ENCODE measurements at places on chromosomes 2 and 18.

- DNase-seq: no peak
These were observed 2.4 kb upstream of the MALT1 start for GRCh38 chr18:58668897-58669296.

DNA sequence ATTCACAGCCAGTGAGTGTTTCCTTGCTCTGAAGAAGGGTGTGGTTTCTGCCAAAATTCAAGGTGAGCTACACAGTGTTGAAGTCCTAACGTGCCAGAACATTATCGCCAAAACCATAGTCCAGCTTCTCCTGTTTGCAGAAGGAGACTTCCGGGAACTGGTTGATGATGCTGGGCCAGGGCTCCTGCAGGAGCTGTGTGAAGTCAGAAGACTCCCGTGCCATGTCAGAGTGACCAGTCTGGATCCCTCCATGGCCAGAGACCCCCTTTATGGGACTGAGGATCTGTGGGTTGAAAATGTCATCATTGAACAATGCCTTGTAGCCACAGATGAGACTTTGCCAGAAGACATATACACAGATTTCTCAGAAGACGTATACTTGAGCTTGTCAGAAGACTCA is 96.0 kb upstream of the RAB12 start:
- no peak for DNase-seq

GRCh38 chr2:66541646-66542045 is 106.7 kb downstream of the MEIS1 start:
- DNase-seq: no peak

DNA sequence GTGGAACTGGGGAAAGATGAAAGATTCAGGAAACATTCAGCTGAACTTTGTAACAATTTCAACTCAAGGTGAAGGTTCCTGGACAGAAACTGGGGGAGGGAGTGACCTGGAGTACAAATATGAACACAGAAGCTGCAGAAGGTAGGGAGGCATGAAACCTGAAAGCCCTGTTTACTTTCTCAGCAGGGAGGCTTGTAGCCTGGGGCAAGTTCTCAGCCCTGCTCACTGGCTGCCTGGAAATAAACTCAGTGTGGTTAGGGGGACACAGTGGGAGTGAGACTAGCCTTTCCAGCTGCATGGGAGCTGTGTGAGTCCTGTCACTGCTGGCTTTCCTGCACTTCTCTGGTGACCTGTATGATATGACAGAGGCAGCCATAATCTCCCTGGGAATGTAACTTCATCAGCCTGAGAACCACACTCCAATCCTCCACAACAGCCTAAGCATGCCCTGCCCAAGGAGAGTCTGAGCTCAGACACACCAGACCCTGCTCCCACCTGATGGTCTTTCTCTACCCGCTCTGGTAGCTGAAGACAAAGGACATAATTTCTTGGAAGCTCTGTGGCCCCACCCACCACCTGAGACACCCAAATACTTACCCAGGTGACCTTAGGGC is 77.0 kb downstream of the ZSWIM2 start:
- no peak for DNase-seq

- DNase-seq: peak; percentile 71
These were observed at the start of gene IRS1 for GRCh38 chr2:226799211-226799975. Gene IRS1, minus strand, starts transcription at chr2:226799820. Its CDS starts 1,082 bp downstream, at chr2:226798738.

GRCh38 chr2:85238607-85239006 is 89.2 kb downstream of the TGOLN2 start:
- no peak for DNase-seq

GRCh38 chr2:158828378-158829164 is 33.5 kb downstream of the DAPL1 start:
- no peak for DNase-seq

DNA sequence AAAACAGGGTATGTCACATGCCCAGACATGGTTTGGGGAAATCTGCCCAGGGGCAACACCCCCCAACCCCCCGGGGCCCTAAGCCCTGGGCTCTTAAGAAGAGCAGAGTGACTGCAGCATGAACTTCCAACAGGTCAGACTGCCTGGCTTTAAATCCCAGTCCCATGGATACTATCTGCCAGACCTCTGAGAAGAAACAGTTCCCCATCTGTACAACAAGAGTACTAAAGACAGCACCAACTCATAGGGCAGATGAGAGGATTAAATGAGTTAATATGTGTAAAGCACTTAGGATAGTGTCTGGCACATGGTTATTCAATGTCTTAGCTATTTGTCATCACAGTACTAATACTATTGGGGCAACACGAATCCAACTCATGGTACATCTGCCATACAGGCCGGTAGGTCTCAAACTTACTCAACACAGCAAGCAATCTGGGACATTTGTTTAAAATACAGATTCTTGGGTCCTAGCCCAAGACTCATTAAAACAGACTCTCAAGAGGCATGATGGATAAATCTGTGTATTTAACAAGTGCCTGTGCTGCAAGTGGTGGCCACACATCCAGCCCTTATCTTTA is 23.4 kb downstream of the CDH2 start:
- no peak for DNase-seq

DNA sequence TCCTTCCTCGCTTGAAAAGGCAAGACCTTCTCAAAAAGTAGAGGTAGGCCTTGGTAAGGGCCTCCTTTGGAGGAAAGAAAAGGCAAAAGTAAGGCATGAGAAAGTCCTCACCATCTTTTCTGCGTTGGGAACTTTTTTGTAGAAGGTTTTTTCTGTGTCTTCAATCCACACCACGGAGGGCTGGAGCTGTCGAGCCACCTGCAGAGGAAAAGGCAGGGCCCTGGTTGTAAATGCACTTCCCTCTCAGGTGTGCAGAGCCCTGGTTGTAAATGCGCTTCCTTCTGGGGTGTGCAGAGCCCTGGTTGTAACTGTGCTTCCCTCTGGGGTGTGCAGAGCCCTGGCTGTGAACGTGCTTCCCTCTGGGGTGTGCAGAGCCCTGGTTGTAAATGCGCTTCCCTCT is 80.2 kb upstream of the ASB18 start:
- DNase-seq: no peak

DNA sequence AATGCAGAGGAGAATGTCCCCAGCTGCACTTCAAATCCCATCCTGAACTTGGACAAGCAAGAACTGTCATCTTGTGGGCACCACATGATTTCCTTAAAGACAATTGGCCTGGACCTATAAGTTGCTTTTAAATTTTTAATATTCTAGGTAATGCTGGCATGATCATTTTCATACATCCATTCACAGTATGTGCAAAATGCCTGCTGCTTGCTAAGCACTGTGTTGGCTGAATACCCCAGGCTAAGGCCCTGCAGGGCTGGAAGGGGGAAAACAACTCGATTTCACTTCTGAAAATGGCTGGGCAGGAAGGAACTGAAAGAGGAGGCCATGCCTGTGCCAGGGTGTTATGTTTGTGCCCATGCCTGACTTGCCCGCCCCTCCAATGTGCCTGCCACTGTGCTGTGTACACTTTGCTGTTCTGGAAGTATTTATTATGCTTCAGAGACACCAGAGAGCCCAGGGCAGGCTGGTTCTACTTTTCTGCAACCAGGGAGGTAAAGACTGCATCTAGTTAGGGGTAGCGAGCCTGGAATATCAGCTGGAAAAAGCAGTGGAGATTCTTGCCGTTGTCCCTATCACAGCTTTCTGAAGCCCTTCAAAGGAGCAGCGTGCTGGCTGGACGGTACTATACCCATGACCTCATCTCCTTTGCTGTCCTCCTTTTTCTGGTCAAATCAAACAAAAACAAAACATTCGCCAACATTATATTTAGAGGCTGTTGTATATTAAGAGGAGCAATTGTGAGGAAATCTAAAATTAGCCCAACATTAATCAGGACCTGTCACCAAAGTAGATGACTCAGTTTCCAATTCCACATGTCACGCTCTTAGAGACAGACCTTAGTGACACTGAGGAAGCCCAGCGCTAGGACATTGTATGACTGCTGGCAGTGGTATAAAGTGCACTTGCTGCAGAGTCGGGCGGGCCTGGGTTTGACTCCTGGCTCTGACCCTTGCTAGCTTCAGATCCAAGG is 158.1 kb downstream of the DDX1 start:
- no peak for DNase-seq

- DNase-seq: no peak
These were observed 17.1 kb upstream of the MCM6 start for GRCh38 chr2:135893374-135893794.

DNA sequence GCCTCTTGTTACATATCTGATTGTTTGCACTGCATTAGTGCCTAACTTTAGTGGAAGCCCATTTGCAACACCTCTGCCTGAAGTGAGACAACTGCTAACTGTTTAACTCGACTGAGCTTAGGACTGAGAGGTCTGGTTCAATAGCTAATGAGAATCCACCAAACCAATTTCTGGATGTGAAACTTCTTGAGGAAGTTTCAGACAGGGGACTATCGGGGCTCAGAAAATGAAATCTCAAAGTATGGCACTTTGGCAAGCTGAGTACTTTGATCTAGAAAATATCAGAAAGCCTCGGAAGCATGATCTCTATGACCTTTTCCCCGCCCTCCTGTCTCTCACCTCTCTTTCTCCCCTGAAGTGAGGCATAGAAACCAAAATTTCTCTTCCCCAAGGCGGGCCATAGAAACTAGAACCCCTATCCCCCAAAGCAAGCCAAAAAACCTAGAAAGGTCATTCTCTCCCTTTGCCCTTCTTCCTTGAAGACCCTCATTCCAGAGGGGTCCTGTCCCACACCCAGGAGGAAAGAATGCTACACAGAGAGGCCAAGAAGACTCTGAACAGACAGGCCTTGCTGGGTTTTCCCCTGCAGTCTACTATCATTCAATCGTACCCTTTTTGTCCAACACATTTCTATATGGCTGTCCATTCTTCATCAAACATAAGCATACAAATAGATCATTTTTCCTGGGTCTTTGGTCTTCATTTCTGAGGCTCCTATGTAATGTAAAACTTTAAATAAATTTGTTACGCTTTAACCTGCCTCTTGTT is 69.6 kb upstream of the CREB1 start:
- DNase-seq: no peak

GRCh38 chr2:221120643-221121042 is 451.5 kb downstream of the EPHA4 start:
- DNase-seq: no peak

- DNase-seq: no peak
These were observed 78.4 kb downstream of the TNS1 start for GRCh38 chr2:217924346-217924901.

- no peak for DNase-seq
These were observed 162.5 kb upstream of the SETBP1 start for GRCh38 chr18:44518091-44518615.

DNA sequence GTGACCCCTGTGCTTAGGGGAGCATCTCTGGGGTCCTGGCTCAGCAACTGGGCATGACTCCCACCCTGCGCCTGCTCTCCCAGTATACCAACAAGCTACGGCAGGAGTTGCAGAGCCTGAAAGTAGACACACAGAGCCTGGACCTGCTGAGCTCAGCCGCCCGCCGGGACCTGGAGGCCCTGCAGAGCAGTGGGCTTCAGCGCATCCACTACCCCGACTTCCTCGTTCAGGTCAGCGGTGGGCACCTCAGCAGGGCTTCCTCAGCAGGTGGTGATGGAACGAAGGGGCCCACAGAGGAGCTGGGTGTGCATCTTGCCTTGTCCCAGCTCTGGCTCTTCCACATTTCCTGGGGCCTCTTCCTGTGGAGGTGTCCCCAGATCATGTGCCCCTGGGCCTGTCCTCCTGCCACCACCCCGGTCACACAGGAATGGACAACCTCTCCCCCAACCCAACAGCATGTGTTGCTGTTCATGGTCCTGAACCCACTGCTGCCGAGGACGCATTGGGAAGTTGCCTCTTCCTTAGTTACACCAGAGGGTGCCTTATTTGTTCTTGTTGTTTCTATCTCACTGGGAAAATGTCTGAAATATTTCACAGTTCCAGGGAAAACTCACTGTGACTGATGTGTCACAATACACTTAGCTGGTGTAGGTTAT is 10.8 kb downstream of the PROM2 start:
- no peak for DNase-seq

DNA sequence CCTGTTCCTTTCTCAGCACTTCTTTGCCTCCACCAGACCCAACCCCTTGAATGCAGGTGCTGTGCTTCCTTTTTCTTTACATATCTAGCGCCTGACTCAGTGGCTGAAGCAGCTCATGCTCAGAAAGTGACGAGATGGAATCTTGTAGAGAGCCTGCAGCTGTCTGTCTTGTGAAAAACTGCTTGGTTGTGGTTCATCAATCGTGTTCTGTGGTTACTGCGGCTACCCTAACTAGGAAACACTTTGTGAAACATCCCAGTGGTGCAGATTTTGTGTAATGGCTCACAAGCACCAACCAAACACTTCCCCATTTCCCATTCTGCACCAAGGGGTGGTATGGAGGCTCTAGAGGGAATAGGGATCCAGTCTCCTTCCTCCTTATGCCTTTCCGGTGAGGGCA is 307.2 kb upstream of the MMADHC start:
- no peak for DNase-seq

DNA sequence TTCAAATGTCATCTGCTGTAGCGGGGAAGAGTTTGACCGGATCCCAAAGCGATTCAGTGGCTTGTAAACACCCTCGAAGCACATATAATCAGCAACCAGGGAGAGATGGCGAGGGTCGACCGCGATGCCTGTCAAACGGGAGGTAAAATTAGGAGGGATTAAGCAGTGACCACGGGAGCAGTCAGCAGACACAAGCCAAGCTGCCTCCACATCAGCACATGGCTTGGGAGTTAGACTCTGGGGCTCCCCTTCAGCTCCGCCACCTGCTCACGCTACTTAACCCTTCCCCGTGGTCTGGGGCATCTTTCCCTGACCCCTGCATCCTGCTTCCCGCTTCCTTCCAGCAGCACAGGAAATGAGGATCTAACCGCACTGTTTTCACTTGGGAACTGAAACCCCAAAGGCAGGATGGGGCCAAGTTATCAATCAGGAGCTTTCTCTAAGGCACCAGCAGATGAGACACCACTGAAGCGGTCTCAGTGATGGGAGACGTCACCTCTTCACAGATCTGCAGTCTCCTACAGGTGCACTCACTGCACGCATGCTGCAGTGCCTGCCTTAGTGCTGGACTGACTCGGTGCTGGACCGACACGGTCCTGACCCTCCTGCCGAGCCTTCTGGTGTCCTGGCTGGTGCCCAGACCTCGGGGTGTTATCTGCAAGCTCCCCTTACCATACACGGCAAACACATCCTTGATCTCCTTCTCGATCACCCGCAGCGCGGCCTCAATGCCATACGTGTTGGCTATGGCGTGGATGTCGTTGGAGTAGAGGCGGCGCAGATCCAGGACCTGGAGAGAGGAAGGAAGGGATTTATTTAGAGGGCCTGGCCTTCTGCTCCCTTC is 77.5 kb downstream of the POLR1A start:
- DNase-seq: no peak

- DNase-seq: peak; percentile 39
These were observed 182.7 kb upstream of the GLI2 start for GRCh38 chr2:120552800-120553481.

DNA sequence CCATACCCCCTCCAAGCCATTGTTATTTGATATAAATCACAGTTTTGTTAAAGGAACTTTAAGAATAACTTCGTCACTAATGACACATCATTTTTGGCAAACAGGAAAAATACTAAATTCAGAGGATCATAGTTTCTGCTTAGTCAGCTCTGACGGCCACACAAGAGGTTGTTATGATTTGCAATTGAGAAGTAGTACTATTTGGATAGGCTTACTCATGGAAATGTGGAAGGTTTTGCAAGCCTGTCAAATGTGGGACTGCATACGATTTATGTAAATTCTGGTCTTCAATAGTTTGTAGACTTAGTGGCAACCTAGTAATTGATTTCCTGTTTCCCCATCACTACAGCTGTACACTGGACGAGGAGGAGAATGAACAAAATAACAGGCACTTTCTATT is 108.1 kb downstream of the ARHGEF33 start:
- DNase-seq: no peak
